ENCODE measurements at places on chromosomes 2 and 18.

GRCh38 chr2:205850611-205851010 lies 168.3 kb downstream of the NRP2 start:
- DNase-seq = no peak

- no peak for DNase-seq
These were observed 78.0 kb downstream of the CYRIA start for GRCh38 chr2:16587601-16588000.

- no peak for DNase-seq
These were observed 140.6 kb downstream of the CCDC148 start for GRCh38 chr2:158315803-158316414.

DNA sequence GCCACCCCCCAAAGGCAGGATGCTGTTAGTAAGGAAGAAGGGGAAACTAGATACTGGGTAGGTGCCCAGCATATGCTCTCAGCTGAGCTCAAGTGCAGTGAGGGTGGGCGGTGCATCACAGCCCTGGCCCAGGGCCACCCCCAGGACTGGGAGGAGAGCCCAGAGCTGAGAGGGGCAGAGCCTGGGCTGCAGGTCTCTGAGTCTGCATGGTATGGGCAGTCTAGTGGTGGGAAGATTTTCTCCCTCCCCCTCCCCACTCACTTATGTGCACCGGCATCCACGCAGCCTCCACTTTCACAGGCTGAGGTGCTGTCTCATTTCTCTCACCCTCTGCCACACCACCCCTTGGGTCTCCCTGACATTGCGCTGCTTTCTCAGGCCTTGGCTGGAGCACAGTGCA lies 48.5 kb upstream of the CAB39 start:
- DNase-seq = peak; percentile 34

DNA sequence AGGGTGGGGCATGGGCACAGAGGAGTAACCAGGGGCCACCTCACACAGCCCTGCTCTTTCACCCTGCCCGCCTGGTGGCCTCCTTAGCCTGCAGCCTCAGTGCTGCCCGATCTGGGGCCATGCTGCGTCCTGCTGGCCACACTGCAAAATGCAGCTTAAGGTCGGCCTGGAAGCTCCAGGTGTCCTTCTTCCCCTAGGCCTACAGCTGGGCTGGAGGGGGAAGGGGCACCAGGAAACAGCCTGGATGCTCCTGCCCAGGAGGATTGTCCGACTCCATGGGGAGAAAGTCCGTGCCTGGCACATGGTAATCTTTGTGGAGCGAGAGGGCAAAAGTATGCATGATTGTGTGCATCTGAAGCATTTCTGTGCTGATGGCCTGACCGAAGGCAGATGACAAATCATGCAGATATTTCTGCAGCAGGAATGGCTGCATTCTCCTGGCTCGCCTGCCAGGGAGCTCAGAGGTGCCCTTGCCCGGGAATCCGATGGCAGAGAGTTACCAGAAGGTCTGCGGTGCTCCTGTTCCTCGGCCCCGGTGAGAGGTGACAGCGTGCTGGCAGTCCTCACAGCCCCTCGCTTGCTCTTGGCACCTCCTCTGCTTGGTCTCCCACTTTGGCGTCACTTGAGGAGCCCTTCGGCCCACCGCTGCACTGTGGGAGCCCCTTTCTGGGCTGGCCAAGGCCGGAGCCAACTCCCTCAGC lies 12.8 kb upstream of the ALPP start:
- peak; percentile 50 for DNase-seq

DNA sequence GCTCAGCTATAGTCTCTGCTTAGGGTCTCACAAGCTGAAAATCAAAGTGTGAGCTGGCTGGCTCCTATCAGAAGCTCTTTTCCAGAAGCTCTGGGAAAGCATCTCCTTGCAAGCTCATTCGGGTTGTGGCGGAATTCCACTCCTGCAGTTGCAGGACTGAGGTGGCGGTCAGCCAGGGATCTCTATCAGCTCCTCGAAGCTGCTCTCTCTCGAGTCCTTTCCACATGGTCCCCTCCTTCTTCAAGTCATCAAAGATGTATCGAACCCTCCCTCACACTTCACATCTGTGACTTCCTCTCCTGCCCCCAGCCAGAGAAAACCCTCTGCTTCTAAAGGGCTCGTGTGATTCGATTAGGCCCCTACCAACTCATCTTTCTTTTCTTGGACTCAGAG lies 141.7 kb downstream of the ZFP36L2 start:
- peak; percentile 75 for DNase-seq

- peak; percentile 84 for DNase-seq
These were observed 42.5 kb downstream of the TRIB2 start for GRCh38 chr2:12759248-12759647.

GRCh38 chr18:616380-616995 lies 19.7 kb downstream of the CLUL1 start:
- peak; percentile 62 for DNase-seq

DNA sequence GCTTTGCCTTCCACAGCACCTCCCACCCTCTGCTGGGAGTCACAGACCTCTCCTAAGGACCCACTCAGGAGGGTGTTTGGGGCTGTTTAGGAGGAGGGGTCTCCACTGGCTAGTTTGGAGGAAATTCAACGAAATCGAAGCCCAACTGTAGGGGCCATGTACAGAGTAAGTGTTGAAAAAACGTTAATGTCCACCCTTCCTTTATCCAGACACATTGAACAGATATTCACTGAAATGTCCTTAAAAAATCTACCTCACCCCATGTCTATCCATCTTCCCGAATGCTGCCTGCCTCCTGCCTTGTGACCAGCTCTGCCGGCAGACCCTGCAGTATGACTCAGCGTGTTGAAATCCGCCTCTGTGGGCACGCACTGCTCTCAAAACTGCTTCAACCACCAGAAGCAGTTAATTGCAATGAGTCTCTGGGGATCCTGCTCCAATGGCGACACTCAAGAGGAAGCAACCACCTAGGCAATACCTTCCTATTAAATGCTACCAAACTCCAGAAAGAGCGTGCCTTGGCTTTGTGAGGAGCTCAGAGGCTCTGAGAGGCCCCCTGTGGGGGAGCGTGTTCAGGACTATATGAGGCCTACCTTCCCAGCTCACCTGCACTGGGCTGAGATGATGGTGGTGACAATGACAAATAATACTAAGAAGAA lies 61.4 kb upstream of the RTN4 start:
- DNase-seq = peak; percentile 97

DNA sequence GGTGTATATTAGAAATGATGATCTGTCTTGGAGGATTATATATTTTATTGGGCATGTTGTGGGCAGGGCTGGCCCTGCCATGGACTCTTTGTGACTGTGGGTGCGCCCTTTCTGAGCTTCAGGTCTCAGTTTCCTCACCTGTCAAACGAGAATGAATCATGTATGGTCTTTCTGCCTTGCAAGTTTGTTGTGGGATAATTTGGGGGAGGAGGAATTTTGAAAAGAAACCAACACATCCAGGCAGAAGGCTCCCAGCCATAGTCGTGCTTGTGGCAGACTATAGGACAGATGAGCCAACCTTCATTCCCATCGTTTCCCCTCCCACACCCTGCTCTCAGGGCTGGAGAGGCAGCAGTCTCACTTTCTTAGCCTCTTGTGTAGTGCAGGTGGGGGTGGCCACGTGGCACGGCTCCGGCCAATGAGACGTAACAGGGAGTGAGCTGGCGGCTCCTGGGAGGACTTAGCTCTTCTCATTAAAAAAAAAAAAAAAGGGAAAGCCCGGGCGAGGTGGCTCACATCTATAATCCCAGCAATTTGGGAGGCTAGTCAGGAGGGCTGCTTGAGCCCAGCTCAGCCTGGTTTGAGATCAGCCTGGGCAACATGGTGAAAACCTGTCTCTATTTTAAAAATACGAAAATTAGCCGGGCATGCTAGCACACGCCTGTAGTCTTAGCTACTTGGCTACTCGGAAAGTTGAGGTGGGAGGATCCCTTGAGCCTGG lies 63.1 kb downstream of the RHOB start:
- peak; percentile 63 for DNase-seq

- DNase-seq = no peak
These were observed 166.7 kb downstream of the AGAP1 start for GRCh38 chr2:235660484-235661082.

GRCh38 chr2:85695691-85696668 lies 1.8 kb downstream of the GNLY start:
- no peak for DNase-seq

GRCh38 chr18:78713069-78713468 lies 266.5 kb upstream of the SALL3 start:
- no peak for DNase-seq

GRCh38 chr2:26757873-26758789 lies 6.0 kb upstream of the SLC35F6 start:
- peak; percentile 99 for DNase-seq

- DNase-seq = no peak
These were observed 86.1 kb downstream of the LPIN1 start for GRCh38 chr2:11832531-11832930.

DNA sequence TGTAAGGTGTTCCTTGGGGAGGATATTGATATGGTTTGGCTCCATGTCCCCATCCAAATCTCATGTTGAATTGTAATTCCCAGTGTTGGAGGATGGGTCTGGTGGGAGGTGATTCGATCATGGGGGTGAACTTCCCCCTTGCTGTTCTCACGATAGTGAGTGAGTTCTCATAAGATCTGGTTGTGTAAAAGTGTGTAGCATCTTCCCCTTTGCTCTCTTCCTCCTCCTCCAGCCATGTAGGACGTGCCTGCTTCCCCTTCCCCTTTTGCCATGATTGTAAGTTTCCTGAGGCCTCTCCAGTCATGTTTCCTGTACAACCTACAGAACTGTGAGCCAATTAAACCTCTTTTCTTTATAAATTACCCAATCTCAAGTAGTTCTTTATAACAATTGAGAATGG lies 458.7 kb downstream of the LPIN1 start:
- DNase-seq = no peak

DNA sequence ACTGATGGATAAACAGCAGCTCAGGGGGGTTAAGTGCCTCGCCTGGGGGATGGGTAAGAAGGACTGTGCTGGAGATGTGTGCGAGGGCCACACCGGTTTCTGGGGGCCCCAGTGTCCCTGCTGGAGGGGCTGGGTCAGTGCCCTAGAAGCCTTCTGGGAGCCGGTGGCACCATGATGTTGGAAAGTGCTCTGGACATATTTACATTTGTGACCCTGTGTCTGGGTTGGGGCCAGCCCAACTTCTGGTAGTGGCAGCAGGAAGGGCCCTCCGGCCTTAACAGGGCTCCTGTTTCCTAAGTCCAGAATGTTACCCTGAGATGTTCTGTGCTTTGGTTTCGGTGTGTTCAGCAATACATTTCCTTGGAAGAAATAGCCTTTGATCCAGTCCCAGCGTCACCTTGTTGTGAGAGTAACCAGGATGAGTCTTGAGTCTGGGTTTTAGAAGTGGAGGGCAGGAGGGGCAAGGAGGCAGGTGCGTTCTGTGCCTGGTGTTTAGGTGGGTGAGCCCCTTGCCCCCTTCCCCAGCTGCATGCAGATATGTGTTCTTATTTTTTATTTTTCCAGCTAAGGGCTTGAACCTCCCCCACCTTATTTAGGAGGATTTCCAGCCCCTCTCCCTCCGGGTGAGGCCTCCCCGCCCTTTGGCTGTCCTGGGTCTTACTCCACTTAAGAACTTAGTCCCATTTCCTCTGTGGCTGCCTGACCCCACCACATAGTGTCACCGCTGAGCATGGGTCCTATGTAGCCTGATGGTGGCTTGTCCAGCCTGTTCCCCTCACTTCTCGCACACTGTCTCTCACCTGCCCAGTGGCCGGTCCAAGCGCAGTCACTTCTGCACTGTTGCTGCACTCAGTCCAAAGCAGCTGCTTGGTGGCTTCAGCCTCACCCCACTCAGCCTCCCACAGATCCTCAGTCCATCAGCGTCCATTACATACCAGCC lies 132.7 kb upstream of the HS6ST1 start:
- no peak for DNase-seq

GRCh38 chr2:47119001-47119400 lies 36.1 kb downstream of the STPG4 start:
- peak; percentile 62 for DNase-seq

GRCh38 chr2:198909525-198910267 lies 548.0 kb downstream of the SATB2 start:
- DNase-seq = no peak

DNA sequence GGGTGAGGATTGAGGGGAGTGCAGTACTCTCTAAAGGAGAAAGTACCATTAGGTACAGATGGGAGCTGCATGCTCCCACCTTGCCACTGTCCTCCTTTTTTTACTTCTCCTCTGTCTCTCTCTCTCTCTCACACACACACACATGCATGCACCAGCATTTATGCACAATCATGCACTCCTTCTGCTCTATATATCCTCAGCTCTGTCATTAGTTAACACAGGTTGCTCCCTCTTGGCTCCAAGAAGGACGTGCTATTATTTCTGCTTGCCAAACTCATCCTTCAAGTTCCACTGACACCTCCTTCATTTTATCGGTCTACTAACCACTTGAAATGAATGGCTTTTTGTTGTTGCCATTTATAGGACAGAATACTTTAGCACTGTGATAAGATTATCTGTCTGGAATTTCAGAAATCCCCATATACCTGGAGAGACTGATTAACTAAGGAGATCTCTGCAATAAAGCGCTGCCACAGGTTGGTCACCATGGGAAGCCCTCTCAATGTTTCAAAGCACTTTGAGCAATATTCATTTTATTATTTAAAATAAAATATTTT lies 178.5 kb upstream of the TRIB2 start:
- no peak for DNase-seq

Data from iris pigment epithelial cell (primary cell).